Natural killer cell (primary cell): ENCODE measurements at places on chromosomes 11 and 22.

DNA sequence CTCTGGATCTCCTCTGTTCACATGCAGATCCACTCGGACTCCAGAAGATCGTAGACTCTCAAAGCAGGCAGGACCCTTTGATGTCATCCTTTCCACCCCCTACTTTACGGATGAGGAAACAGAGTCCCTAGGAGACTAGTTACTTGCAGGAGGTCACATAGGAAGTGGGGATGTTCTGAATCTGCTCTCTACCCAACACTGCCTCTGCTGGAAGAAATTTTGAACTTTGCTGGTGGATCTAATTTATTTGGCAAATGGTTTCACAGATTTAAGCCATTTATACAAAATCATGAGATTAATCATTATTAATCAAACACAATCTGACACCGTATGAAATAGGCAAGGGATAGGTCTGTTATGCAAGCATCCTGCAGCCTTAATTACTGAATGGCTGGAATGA, 55.0 kb upstream of the USP47 start:
- no peak for DNase-seq

DNA sequence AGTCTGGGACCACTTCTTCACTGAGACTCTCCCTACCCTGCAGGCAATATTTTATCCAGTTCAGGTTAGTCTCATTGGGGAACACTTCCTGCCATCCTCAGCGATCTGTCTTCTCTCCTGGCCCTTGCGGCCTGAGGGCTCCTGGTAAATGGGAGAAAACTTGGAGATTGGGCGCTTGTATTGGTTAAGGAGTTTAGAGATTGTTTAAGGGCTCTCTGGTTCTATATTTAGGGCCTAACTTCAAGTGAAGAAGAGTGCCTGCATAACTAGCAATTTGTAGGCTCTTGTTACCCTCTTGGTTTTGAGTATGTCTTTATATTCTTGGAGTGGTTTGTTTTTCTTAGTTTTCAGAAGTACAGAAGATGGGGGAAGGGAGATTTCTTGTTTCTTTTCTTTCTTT, 72.7 kb downstream of the TRAF6 start:
- DNase-seq = no peak

- peak; percentile 33 for DNase-seq
Observed at GRCh38 chr11:33869481-33870422, 22.1 kb downstream of the LMO2 start.

- no peak for DNase-seq
Observed at GRCh38 chr11:119267645-119268044, 49.3 kb downstream of the MCAM start.

DNA sequence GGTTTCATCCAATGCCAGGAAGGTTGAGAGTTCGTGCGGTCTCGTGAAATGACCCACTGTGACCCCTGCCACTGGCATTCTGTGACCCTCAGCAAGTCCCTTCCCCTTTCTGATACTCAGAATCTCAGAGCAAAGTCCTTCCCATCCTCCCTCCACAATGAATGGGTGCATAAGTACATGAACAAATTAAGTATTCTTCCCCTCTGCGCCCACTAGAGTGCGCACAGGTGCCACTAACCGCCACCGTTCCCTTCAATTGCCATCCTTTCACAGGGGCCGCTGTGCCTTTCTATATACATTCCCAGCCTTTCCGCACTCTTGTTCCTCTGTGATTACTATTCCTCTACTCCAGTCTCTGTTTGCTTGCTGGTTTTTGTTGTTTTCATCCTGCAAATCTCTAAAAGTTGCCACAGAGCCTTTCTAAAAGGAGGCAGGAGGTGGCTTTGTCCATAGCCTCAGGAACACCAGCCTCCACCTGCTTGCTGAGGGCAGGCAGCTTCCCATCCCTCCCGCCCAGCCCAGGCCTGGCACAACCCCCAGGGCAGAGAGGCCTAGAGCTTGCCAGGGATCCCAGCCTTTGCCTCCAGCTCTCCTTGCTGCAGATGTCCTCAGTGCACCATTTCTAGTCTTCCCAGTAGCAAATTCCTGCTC, 6.7 kb upstream of the AP1B1 start:
- DNase-seq = peak; percentile 54

GRCh38 chr11:76587820-76588454, 82.6 kb downstream of the LRRC32 start:
- no peak for DNase-seq

DNA sequence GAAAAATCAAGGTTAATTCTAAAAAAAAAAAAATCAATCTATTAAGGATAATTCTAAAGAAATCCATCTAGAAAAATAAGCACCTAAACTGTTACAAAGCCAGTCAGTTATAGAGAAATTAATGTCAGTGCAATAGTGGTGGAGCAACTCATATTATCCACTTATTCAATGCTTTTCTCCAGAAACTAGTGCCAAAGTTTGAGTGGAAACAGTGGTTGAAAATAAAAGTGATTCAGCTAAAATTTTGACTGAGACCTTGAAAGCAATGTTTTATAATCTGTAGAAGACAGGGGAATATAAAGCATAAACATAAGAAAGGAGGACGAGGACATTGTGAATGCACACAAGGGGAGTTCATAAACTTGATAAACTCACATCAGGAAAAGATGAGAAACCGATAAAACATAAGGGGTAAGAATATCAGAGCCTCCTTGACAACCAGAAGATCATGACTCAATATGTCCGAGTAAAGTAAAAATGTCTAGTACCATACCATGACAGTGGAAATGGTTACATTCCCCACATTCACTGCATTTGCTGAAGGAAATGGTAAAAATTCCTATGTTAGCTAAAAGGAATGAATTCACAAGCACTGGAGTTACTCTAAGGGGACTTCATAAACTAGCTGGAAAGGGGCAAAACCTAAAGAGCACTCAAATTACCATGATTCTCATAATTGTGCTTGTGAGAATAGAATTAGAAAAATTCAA, 58.7 kb upstream of the SLC5A12 start:
- DNase-seq = no peak
